ENCODE measurements at places on chromosomes 6 and 20.

DNA sequence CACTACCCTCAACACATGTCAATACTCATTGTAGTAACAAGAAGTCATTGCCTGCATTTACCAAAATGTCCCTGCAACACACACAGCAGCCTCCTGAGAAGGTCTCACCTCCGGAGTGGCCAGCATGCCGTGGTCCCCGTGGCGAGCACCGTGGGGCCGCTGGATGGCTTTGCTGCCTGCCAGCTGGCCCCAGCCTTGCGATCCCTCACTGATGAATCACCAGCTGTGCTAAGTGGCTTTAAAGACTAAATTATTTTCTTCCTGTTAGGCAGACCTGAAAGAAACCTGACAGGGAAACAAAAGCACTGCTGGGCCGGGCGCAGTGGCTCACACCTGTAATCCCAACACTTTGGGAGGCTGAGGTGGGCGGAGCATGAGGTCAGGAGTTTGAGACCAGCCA is 306.7 kb downstream of the CDH4 start:
- DNase-seq: no peak

DNA sequence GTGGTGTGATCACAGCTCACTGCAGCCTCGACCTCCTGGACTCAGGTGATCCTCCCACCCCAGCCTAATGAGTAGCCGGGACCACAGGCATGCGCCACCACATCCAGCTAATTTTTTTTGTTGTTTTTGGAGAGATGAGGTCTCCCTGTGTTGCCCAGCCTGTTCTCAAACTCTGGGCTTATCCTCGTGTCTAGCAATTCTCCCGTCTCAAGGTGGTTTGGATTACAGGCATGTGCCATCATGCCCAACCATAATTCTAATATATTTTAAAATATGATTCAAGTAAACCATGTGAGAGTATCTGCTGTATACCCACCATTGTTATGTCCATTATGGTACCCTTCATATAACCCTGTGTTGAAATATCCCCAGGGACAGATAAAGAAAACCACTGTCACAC is 60.3 kb upstream of the C20orf144 start:
- no peak for DNase-seq

GRCh38 chr6:63530182-63530581 is 42.1 kb upstream of the LOC128125822 start:
- DNase-seq: no peak

DNA sequence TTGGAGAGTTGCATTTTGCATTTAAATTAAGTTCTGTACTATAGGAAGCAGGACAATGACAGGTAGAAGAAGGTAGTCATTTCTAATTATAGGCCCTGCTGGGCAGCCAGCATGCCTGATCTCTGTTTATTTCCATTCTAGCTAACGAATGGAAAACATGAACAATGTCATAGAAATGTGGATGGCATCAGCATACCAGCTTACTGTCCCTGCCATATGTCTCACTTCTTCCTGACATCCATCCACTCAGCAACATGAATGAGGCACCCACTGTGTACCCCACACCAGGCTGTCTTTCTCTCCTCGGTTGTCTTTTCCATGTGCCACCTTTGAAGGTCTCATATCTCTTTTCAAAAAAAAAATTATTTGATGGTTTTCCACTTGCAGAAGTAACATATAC is 11.1 kb downstream of the ADTRP start:
- DNase-seq: no peak

DNA sequence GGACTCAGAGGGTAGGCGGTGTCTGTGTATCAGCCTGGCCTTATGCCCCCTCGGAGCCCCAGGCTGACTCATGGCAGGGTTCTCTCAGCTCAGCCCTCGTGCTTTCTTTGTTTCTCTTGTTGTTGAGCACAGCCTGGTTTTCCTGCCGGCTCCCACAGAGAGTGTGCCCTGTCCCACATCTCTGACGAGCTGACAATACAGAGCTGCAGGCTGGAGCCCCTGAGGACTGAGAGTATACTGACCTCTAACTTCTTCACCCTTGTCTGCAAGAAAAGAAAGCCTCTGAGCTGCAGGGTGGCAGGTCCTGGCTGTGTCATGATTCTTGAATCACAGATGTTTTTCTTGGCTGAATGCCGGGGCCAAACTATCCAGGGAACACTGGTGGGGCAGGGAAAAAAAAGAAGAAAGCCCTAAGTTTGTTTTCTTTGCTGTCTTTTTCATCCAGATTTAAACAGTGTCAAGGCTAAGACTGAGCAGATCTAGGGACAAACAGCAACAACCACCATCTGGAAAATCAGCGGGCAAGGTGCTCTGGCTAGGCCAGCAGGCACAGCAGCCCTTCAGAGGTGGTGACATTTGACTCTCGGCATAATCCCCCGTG is 63.3 kb upstream of the ZNF133 start:
- no peak for DNase-seq

DNA sequence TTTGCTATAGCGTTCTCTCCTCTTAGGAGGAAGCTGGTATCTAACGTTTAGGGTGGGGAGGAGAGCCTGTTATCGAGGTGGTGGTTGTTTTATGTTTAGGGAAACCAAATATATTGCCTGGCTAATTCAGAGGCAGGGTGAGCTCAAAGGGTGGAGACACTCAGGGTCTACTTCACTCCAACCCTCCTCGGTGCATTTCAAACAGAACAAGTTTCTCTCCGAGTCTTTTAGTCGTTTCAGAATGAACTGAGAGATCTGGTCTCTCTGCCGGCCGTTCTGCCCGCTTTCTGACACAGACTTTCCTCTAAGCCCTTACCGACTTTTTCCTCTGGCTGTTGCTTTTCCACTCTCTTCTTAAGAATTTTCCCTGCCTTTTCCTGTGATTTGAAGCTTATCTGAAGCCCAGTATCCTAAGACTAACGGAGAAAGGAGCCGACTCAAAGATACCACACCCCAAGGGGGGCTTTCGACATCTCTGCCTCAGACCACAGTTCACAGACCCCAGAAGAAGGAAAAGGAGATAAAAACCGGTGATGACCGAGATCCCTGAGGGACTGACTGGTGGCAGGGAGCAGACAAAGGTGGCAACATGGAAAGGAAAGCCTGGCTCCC is 865 bp downstream of the STK38 start:
- peak; percentile 40 for DNase-seq

- DNase-seq: no peak
Observed at GRCh38 chr20:32457479-32457986, 99.4 kb downstream of the ASXL1 start.

DNA sequence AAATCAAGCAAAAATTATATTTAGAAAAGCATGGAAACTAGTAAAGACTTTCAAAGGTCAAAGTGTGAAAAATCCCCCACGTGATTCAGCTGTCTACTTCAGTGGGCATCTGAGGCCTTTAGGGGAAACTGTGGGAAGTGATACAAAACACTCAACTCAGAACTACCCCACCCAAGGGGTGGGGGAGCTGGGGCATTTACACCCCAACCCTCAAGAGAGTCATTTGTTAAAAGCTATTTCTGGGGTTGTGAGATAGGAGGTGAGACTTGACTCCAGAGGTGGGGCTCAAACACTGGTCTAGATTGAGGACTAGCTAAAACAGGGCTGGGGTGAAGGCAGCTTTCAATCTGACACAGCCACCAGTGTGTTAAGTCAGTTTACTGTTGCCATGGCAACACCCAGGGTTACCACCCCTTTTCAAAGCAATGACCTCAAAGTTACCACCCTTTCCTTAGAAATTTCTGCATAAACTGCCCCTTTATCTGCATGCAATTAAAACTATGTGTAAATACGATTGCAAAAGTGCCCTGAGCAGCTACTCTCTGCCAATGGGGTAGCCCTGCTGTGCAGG is 9.9 kb upstream of the GTSF1L start:
- peak; percentile 55 for DNase-seq

GRCh38 chr20:59022754-59023153 is 3.5 kb downstream of the TUBB1 start:
- no peak for DNase-seq

DNA sequence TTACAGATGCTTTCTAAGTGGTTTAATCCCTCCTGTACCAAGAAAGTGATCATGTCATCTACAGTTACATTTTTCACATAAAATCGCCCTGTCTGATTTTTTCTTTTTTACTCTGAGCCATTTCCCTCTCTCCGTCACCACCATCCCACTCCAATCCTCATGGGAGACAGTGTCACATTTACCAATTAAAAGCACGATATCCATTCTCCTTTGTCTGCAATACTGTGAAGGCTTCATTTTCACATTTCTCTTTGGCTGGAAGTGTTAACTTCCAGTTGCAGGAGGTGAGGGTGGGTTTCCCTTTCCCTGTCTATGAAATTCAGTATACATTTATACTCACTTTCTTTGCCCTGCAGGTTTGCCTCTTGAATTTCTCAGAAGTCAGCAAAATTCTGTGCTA is 372.7 kb upstream of the CNR1 start:
- no peak for DNase-seq

DNA sequence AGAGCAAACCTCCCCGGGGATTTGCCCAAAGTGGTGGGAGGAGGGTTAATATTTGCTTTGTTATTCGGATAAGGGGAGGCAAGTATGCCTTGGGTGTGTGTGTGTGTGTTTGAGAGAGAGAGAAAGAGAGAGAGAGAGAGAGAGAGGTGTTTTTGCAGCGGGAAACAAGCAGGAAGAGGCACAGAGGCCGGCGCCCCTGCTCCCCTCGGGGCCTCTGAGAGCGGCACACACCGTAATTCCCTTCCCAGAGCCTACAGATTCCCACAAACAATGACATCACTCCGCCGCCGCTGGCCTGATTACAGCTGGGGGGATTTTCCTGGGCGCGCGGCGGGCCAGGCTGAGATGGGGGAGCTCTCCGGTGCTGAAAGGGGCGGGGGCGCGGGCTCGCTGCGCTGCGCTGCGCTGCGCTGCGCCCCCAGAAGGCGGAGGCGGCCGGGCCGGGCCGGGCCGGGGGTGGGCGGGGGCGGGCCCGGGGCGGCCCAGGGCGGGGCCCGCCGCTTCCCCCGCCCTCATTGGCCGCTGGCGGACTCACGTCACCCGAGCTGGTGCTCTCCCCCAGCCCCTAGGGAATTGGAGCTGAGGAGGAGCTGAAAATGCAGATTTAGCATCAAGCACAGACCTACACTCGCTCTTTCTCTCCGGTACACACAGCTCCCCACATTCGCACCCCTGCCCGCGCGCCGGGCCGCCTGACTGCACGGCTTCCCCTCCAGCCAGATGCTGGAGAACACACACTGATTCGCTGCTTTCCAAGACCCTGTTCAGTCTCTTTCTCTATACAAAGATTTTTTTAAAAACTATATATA is at the start of gene PCSK2:
TSS of gene PCSK2 (plus strand) at position 631 of the 809 bp plus-strand sequence. CDS start 266 bp downstream, outside the sequence.
- DNase-seq: no peak

GRCh38 chr6:5752391-5752680 is 254.4 kb downstream of the NRN1 start:
- DNase-seq: no peak

DNA sequence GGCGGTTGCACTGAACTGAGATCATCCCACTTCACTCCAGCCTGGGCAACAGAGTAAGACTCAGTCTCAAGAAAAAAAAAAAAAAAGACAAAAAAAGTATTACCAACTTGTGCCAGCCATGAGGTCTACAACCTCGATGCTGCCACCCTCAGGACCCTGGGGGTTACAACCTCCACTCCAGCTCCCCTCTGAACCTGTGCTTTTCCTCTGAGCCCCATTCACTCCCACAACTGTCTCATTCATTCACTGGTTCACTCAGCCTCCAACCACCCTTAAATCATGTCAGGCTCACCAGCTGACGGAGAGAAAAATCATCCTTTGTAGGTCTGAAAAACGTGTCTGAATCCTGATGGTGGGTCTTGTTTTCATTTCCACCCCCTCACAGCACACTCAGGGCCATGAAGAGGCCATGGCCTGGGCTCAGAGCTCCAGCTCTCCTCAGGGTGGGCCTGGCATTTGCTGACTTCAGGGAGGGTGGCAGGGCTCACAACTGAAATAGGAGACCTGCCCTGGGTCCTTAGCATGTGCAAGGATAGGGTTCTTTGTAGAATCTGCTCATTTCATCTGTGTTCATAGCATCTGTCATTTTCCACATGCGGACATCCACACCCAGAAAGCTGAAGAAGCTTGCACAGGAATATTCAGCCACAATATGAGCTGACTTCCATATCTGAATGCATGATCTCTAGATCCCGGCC is 1.9 kb upstream of the ULBP1 start:
- DNase-seq: peak; percentile 50

DNA sequence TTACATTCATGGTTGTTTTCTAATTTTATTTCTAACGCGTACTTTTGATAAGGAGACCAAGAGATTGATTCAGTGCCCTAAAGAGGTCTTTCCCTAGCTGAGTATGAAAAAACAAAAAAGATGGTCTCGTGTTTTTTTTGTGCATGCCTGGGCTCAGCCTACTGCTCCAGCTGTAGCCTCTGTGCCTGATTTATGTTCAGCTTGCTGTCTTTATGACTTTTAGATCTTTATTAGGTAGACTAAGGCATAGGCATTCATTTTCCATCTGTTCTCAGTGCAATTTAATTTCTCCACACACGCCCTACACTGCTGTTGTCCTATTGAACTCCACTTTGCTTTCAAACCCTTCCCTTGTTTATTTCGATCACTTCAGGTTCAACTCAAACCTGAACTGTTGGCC is 56.5 kb downstream of the OPRM1 start:
- DNase-seq: no peak

DNA sequence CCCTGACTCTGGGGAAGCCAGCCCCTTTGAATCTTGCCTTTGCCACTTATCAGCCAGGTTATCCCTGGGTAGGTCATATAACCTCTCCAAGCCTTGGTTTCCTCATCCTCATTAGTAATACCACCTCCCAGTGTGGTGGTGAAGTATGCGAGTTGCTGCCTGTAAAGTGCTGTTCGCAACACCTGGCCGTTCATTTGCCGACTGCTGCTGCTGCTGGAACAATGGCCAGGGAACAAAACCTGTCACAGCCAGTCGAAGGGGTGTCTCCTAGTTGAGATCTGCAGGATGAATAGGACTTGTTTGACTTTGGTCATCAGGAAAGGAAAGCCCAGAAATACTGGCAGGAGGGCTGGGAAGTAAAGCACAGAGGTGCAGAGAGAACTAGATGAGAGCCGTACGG is 6.1 kb downstream of the MANBAL start:
- no peak for DNase-seq

DNA sequence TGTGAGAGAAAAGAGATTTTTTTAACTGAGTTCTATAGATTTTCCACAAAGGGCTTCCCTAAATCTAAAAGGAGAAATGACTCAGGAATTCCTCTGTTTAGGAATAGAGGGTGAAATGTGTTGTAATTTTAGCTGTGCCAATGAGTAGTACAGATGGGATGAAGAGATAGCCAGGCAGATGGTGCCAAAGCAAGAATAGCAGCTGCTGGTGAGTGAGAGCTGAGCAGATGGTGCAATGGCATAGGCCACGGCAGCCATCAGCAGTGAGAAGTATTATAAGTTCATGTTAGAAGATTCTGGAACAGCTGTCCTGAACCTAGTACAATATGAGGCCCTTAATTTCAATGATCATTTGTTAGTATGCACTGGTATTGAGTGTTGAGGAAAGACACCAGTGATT is 40.2 kb upstream of the CRISP1 start:
- DNase-seq: no peak

DNA sequence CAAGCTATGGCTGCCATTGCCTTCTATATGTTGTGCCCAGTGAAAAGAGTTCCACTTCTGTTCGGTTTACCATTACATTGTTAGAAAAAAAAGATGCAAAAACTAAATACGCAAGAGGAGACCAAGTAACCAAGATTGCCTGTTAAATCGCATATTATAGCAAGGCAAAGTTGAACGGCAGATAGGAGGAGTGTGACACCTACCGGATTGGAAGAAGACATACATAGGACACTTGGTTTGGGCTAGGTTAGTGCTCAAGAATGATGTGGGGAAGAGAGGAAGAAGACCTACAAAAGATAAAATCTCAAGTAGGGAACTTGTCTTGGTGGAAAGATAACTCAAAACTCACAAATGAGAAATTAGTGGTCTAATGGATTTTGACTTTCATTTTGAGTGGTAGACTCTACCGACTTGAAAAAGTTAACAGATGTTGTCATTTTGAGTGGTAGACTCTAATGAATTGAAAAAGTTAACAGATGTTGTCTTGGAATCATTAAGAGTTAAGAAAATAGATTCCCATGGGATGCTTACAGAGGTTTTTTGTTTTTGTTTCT is 95.5 kb downstream of the F13A1 start:
- DNase-seq: no peak

Data from stimulated activated CD4-positive, alpha-beta T cell treated with anti-CD3 and anti-CD28 coated beads, Interleukin-15, amount 100 ng/mL, for 24 hours (primary cell).